ENCODE measurements at places on chromosomes 5 and 9.
A peak's percentile ranks its signal among the peaks of the same experiment; 100 is the strongest.

DNA sequence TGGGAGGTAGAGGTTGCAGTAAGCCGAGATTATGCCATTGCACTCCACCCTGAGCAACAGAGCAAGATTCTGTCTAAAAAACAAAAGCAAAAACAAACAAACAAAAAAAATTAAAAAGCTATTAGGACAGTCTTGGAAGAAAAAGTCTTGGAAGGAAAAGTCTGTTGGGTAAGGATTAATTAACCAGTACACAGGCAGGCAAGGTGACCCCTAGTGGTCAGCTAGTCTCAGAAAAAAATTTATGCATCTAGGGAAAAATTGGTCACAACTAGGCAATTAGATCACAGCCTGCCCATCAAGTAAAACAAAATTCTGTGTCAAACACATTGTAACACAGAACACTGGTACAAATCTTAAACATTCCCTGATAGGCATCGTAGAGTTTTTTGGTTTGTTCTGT lies 6.7 kb upstream of the ANKRD18B start:
- DNase-seq = peak; percentile 70

- no peak for DNase-seq
These were observed 289.7 kb downstream of the PBX3 start for GRCh38 chr9:126036881-126037291.

- no peak for DNase-seq
These were observed 21.0 kb downstream of the PAEP start for GRCh38 chr9:135582541-135582940.

- DNase-seq = no peak
These were observed 794 bp downstream of the PTBP3 start for GRCh38 chr9:112332674-112332976.

DNA sequence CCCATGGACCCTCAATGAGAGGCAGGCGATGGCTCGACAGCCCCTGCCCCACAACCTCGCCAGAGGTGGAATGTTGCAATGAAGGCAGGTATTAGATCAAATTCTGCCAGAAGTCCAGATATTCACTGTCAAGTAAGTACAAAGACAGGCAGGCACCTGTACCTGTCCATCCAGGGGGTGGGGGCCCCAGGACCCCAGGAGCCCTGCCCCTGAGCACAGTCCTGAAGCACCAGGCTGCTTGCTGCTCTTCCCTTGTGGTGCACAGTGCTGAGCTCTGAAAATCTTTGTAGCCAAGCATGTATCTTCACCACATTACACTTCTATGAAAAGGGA lies 26.2 kb upstream of the HMCN2 start:
- no peak for DNase-seq

DNA sequence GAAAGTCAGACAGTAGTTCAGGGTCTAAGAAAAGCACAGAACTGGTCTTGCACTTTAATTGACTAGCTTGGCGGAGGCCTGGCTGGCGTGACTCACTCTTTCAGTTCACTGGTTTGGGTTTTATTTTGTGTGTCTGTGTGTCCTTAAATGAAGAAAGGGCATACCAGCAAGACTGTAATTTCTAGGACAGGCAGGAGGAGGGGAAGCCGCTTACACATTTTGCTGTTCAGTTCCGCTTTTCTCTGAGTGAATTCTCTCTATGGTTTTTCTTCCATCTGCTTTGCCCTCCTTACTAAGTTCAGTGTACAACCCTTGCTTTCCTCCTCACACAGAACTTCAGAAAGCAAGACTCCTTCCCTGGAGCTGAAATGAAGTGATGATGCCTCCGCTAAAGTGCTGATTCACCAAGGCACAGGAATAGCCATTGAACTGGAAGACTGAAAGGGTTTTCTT lies 150.8 kb downstream of the MEF2C start:
- DNase-seq = no peak

Measured in NCI-H82 (cell line).